ENCODE measurements at places on chromosomes 13 and 19.

DNA sequence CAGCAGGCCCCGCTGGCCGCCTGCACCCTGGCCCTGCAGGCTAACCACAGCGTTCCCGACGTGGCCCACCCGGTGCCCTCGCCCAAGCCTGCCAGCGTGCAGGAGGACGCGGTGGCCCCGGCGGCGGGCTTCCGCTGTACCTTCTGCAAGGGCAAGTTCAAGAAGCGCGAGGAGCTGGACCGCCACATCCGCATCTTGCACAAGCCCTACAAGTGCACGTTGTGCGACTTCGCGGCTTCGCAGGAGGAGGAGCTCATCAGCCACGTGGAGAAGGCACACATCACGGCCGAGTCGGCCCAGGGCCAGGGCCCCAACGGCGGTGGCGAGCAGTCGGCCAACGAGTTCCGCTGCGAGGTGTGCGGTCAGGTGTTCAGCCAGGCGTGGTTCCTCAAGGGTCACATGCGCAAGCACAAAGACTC lies 72.1 kb downstream of the ZNF536 start:
- DNase-seq: no peak

DNA sequence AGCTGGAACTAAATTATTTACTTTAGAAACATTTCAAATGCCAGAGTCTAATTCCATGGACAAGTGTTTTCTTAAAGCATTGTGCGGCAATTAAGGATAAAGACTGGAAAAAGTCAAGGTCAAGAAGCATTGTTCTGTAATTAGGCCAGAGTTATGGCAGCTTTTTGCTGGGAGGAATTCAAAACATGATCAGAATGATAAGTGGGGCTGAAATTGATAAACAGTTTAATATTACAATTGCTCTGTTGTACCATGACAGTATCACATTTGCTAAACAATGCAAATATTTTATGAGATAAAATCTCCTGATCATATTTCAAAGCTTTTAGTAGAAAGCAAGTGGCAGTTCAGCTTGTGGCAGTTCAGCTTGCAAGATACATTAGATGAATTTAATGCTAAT lies 513.7 kb downstream of the GPC6 start:
- DNase-seq: no peak

- no peak for DNase-seq
Measured at GRCh38 chr19:1799695-1800342, 12.3 kb downstream of the ATP8B3 start.

DNA sequence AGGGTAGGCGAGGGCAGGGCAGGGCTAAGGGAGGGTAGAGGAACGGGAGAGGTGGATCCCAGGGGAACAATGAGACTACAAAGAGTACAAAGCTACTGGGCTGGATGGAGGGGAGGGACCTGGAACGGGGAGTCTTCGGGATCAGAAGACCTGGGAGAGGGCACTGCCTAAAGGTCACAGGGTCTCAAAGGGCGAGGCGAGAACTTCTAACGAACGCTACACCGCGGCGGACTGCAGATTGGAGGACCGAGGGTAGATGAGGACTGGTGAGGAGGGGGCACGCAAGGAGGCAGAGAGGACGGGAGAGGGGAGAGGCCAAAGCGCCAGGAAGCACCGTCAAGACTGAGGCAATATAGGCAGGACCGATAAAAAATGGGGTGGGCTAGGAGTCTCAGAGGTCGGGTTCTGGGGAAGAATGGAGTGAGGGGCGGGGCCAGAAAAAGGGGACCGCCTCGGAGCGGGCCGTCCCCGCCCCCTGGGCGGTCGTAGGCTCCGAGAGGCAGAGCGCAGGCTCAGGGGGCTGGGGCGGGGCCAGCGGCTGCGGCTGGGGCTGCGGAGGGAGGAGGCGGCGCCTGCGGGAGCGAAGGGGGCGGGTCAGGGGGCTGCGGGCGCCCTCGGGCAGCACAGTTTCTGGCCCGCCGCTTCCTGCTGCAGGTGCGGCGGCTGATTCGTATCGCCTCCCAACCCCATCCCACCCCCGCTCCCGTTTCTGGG lies 1.3 kb upstream of the KCNC3 start:
- peak; percentile 86 for DNase-seq

GRCh38 chr19:35755550-35756376 lies 1.1 kb downstream of the HSPB6 start:
- no peak for DNase-seq

- no peak for DNase-seq
Measured at GRCh38 chr19:44613295-44614178, at the start of gene IGSF23. TSS of gene IGSF23 (plus strand) at chr19:44613563. CDS start at chr19:44613646, 83 bp downstream.

- DNase-seq: no peak
Measured at GRCh38 chr13:94480672-94481145, 1.2 kb upstream of the DCT start.
